Peyer's patch (tissue), 4 donors: ENCODE measurements at places on chromosomes 7 and 10. TPM values are rescaled to one million over a fixed set of nuclear protein-coding genes. Genes with fewer than 3 reads are reported as not detected.

- no peak for DNase-seq
- peaks cover under 1% of the 10 kb centered on the region for H3K4me1 ChIP-seq
- H3K27me3 ChIP-seq, result no peaks in the 10 kb centered on the region
- no peak overlapping the region for H3K4me3 ChIP-seq
- H3K36me3 ChIP-seq, result no peaks in the 10 kb centered on the region
These were observed 263.1 kb downstream of the RPS24 start for GRCh38 chr10:78296785-78297184.

GRCh38 chr7:43244784-43245183 lies 132.3 kb downstream of the HECW1 start:
- DNase-seq, result no peak
- H3K4me3 ChIP-seq, result no peak overlapping the region
- H3K36me3 ChIP-seq, result no peaks in the 10 kb centered on the region
- no peaks in the 10 kb centered on the region for H3K27me3 ChIP-seq

DNA sequence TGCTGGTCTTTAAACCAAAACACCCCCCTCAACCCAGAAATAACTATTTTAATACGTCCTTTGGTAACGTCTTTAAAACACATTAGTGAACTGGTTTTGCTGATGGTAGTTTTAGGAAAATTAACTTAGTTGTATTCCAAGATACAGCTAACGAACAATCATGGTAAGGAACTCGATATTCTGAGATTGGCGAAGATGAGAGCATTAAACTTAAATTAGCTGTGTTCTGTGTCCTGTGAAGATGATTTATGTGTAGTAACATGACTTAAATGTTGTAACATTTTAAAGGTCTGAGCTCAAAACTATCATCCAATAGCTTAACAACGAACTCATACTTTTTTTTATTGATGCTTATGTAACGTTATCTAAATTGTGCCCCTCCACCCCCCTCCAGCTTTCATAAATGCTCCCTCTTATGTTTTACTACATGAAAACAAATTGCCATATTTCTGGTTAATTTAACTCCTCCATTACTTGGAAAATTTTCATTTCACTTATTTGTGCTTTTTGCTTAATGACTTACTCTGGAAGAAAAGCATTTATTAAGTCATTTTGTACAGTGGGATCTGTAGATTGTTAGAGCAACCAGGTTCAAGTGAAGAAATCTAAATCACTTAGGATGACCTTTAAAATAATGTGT lies 1.7 kb downstream of the SDK1 start:
- no peaks in the 10 kb centered on the region for H3K36me3 ChIP-seq
- peak overlapping the region; percentile 40 for H3K27ac ChIP-seq
- no peak for DNase-seq
- H3K27me3 ChIP-seq, result peaks cover 3% of the 10 kb centered on the region

- H3K36me3 ChIP-seq, result no peaks in the 10 kb centered on the region
- no peak for DNase-seq
- H3K4me3 ChIP-seq, result no peak overlapping the region
- H3K27ac ChIP-seq, result peak overlapping the region; percentile 18
These were observed 55.2 kb downstream of the CDK6 start for GRCh38 chr7:92781117-92781720.

GRCh38 chr10:83927166-83927565 lies 212.1 kb upstream of the GHITM start:
- no peak overlapping the region for H3K4me3 ChIP-seq
- H3K27me3 ChIP-seq, result no peaks in the 10 kb centered on the region
- DNase-seq, result no peak
- no peak overlapping the region for H3K27ac ChIP-seq

DNA sequence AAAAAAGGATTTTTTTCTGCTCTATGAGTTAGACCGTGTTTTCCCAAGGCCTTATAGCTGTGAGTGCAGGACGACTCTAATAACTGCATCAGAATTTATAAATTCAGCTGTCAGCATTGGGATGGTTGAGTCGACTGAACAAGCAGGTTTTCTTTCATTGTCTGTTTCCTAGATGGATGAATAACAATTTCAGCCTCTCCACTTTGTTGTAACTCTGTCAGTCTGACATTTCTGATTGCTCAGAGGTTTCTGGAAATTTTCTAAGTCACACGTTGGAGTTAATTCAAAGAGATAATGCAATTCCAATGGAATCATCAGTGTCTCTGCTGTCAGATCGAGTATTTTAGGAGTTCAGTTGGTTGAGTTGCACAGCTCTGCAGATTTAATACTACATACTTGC lies 159.2 kb downstream of the CHN2 start:
- no peak overlapping the region for H3K27ac ChIP-seq
- H3K27me3 ChIP-seq, result no peaks in the 10 kb centered on the region
- no peak for DNase-seq
- no peaks in the 10 kb centered on the region for H3K4me1 ChIP-seq
- no peaks in the 10 kb centered on the region for H3K36me3 ChIP-seq

The PRSS2 gene
- total RNA-seq, result 226 TPM

The RASSF4 gene
- 67.9 TPM for total RNA-seq

The NUTM2E gene
- total RNA-seq, result not detected

The NPC1L1 gene
- total RNA-seq, result 0.70 TPM
